Iris pigment epithelial cell (primary cell): ENCODE measurements at places on chromosomes 1 and 21.

DNA sequence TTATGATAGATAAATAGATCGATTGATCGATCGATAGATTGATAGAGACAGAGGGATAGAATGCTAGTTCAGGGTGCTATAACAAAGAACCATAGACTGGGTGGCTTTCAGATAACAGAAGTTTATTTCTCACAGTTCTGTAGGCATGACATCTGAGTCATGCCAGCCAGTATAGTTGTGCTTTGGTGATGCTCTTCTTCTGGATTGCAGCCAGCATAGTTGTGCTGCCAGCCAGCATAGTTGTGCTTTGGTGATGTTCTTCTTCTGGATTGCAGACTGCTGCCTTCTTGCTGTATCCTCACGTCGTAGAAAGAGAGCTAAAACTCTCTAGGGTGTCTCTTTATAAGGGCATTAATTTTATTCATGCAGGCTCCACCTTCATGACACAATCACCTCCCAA lies 860.8 kb downstream of the BRINP3 start:
- peak; percentile 50 for DNase-seq

DNA sequence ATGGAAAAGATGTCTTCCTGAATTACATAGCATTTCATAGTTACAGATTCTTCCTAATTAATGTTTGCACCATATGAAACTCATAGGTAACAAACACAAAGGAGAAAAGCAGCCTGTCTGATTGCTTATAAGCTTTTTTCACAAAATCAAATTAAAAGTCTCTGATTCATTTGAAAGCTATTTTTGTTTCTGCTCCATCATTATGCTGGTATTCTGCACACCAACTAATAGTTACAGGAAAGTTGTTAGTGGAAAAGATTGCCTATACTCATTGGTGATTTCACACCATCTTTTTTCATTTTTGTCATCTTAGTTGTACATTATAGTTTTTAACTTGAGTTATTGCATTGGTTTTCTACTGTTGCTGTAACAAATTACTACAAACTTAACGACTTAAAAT lies 70.0 kb downstream of the PRKAA2 start:
- DNase-seq = peak; percentile 16

GRCh38 chr1:89598450-89599331 lies 34.2 kb upstream of the LRRC8C start:
- peak; percentile 36 for DNase-seq

DNA sequence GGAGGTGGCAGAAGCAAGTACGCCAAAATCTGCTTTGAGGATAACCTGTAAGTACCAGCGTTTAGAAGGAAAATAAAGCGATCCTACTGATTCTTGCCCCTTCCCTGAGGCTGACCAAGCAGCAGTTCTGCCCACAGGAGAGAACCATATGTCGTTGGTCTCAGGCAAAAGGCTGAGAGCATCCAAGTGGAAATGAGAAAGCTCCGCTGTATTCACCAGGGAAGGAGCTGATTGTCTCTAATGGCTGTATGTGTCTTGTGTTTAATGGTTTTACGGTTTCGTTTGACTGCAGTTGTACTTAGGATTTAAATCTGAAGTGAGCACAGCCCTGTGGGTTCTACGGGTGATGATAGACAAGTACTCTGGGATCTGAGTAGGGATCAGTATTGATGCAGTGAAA lies 21.9 kb downstream of the FAM3B start:
- DNase-seq = no peak

DNA sequence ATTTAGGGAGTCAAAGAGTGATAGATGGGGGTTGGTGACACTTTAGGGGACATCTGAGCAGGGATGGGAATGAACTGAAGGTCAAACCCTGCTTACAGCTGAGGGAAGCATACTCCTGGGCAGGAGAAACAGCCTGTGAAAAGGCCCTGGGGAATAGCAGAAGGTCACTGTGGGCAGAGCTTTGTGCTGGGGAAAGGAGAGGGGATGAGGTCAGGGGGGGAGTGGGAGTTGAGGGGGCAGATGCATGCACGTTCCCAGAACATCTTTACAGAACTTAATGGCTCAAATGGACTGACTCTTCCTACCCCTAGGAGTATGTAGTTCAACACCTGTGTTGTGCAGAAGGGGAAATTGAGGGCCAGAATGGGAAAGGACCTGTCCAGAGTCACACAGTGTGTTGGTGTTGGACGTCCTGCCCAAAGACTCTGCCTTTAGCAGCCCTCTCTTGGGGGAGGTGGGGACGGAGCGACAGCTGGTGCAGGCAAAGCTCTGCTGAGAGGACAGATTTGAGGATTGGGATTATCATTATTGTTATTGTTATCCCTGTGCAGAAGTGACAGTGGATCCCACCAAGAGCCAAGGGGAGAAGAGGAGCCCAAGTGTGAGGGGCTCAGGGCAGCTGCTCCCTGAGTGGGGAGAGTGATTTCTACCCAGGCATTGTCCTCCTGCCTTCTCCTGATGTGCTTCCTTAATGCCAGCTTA lies 116.5 kb downstream of the PTPRU start:
- no peak for DNase-seq
